Germinal center (tissue), 1 donor: ENCODE measurements at places on chromosomes 11 and 22.

DNA sequence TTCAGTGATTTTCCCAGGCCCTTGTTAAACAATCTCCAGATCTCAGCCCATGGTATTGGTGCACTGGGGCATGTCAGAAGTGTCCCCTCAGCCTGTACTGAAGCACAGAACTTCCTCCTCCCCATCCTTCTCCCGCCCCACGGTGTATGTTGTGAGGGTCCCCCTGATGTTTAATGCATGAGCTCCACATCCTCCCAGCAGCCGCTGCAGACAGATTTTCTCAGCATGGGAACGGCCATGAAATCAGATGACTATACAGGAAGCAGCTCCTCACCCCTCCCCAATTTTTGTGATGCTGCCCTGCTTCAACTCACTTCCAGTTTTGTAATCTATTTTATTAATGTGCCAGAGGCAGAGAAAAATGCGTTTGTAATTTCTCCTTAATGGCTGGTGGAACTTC lies 406.0 kb downstream of the MIAT start:
- DNase-seq: no peak

DNA sequence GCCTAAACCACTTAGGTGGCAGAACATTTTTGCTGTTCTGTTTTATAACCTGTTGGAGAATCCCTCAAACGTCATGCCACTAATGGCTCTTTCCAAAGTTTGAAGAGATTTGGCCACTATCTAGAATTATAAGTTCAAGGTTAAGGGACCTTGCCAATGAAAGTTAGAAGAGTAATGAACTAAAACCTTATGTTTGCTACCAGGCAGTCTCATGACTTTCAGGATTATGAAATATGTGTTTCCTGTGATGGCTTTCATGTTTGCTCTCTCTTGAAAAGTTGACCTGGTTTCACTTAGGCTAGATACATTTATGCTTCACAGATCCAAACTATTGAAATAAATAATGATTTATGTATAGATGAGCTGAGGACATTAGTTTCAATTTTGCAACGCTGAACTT lies 340.0 kb downstream of the LRRC4C start:
- DNase-seq: no peak

DNA sequence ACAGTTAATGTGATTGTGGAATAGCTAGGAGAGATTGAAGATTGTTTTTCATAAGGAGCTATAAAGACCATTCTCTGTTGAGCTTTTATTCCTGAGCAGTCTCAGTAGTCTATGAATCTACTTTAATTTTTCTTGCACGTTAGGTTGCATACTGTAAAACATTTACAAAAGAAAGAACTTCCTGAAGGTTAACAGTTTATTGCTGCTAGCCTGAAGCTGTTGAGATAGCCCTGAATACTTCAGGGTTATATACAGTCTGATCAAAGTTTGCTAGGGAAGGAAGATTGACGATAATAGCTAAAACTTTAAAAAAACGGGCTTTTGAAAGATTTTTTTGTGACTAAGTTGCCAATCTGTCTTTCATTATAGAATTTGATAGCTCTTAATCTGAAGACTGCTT lies 64.8 kb downstream of the PPP6R3 start:
- no peak for DNase-seq

DNA sequence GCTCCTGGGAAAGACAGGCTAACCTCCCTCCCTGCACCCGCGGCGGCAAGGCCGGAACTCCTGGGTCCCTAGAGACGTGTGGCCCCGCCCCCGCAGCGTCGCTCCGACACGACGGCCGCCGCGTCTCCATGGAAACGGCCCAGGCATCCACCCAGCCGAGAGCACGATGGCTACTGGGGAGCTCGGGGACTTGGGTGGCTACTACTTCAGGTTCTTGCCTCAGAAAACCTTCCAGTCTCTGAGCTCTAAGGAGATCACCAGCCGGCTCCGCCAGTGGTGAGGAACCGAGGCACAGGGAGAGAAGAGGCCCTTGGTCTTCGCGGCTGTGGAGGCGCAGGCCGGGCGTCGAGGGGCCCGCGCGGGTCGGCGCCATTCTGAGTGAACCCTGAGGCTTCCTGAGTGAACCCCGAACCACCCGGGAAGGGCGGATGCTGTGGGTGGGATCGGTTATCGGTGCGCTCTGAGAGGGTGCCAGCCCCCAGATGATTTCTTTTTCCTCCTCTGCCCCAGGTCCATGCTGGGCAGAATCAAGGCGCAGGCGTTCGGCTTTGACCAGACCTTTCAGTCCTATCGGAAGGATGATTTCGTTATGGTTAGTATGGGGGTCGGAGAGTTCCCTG lies at the start of gene CFAP300:
TSS of gene CFAP300 (plus strand) at position 133 of the 620 bp plus-strand sequence. CDS start at position 167, 34 bp downstream.
- DNase-seq: peak; percentile 40

GRCh38 chr22:38707984-38708383 lies 2.2 kb downstream of the GTPBP1 start:
- no peak for DNase-seq

DNA sequence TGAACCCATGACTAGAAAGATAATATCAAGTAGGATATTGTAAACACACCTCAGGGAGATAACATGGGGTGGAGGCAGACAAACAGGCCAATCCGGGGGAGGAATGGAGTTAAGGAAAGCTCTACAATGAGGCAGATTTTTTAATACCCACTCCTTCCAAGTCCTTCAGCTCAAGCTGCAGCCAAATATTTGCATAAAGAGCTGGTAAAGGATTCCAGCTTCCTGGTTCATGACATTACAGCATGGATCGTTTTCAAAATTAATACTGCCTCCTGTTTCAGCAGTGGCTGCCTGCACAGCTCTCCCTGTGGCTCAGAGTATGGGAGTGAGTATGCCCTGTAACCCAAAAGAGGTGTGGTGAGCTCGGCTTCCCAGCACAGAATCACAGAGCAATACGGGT lies 5.1 kb downstream of the POU2AF3 start:
- no peak for DNase-seq

- no peak for DNase-seq
Measured at GRCh38 chr11:85620256-85620655, 6.9 kb downstream of the DLG2 start.

DNA sequence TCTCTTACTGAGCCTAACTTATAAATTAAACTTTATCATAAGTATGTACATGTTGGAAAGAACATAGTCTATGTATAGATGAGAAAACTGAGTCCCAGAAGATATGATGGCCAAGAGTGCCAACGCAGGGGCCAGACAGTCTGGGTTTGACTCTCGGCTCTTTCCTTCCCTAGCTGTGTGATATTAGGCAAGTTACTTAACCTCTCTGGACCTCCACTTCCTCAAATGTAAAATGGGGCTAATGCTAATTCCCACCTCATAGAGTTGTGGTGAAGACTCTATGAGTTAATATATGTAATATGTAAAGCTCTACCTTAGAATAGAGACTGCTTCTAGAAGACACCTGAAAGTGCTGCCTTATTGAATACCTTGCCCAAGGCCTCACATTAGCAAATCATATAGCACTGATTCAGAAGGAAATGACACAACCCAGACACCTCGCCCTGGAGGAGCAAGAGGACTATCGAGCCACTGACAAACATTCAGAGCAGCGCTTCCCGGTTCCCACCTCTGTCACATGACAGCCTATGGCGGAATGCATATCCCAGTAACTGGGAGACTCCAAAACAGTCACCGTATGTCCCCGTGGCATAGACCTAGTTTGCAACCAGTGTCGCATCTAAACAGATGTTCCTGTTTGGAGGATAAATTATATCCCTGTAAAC lies 11.3 kb upstream of the CCDC86 start:
- no peak for DNase-seq

GRCh38 chr11:30310623-30311022 lies 12.3 kb upstream of the ARL14EP start:
- DNase-seq: no peak

- DNase-seq: no peak
Measured at GRCh38 chr11:46315783-46316563, 31.3 kb upstream of the DGKZ start.
